ENCODE measurements at places on chromosomes 2 and 18.

DNA sequence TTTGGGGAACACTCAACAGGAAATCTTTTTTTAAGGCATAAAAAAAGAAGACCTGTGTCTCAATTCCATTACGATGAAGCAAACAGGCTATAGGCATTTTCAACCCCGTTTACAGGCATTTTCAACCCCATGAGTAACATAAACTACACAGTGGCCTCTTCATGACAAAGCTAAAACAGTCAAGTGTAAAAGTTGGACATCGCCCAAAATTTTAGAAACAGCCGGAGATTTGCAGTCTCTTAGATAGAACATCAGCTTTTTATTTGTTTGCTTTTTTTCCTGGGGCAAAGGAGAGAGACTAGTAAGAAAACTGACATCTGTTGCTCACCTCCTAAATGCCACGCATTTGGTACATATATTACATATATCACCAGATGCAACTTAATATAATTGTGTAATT is 173.7 kb downstream of the CMPK2 start:
- DNase-seq: no peak

DNA sequence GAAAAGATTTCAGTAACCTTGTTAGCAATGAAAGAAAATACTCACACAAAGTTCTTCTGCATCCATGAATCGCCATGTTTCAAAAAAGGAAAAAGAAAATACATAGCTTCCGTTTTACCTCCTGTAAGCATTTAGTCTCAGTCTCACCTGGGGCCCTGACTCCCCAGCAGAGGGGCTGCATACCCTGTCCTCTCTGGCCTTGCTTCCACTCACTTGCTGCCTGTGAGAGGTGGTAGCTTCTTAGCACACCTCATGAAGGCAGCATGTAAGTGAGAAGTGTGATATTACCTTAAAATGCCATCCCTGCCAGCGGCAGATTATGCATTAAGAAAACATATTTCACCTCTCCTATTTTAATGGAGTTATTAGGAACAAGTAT is 49.3 kb upstream of the ZNF385B start:
- no peak for DNase-seq

- peak; percentile 88 for DNase-seq
Observed at GRCh38 chr18:79405781-79406575, 10.2 kb downstream of the NFATC1 start.

GRCh38 chr2:109582928-109583895 is 30.6 kb downstream of the SEPTIN10 start:
- DNase-seq: no peak

GRCh38 chr18:55999641-56000040 is 411.6 kb upstream of the TCF4 start:
- DNase-seq: no peak

DNA sequence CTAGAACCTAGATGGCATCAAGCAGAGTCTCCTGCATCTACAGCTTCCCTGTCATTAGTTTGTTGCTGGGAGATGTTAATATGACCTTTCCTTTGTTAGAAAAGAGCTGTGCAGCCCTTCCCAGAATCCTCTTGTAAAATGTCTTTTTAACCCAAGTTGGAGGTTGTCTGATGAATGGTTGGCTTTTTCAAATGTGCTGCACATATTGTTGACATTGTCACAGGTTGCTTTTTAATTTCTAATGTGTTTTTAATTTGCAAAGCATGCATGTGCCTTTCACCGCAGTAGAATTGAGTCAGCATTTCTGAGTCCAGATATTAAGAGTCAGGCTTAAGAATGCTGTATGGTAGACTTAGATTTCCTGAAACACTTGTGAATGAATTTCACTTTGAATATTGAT is 120.8 kb downstream of the GREB1L start:
- DNase-seq: no peak

DNA sequence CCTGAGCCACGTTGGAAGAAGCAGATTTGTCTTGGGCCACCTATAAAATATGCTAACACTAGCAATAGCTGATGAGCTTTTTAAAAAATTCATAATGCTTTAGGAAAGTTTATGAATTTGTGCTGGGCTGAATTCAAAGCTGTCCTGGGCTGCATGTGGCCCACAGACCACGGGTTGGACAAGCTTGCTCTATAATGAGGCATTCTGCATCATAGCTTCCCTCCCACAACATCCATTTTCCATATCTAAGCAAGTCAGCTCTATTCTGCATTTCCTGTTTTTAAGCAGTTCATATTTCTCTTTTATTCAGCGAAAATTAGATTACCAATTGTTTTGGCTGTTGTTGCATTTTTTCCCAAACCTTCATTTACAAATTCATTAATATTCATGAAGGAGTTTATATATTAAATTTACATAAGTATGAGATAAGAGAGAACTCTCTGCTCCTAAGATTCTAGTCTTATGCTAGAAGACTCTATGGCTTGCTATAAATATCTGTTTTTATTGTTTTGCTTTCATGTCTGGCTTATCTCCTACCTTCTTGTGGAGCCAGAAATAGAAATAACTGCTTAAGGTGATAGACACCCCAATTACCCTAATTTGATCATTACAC is 114.5 kb upstream of the HNRNPA3 start:
- DNase-seq: no peak

GRCh38 chr18:9488538-9488937 is 13.2 kb downstream of the RALBP1 start:
- DNase-seq: no peak

DNA sequence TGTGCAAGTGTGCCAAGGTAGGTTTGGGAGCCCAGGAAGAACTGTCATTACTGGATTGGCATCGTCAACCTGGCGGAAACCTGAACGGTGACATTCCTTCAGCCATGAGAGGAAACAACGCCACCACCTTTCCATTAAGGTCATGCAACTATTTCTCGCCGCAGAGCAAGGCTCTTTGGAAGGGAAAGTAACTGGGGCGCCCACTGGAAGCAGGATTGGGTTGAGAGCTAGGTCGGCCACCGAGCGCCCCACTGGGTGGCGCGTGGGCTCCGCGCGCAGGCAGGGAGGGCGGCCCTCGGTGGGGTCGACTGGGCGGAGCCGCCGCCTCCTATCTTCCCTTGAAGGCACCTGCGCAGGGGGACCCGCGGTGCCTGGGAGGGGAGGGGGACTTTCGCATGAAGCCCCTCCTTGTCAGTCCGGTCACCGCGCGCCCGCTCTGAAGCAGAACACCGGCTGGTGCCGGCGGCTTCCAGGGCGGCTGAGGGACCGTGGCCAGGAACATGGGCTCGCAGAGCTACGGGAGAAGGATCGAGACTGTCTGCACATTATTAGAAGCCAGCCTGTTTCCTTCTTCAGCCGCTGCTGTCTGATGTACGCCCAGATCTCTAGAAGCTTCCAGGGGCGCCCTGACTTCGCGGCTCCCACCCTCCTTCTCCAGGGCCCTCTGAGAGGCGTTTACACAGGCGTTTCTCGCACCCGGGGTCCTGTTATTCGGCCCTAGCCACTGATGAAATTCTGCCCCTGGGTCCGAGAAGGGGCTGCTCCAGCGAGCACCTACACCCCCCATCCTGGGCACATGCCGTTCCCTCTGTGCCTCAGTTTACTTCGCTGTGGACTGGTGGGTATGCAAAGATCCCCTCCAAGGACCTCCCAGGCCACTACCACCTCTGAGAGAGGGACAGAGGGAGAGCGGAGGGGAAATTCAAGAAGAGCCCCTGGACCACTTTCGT is 27.3 kb upstream of the MAL start:
- DNase-seq: no peak

GRCh38 chr2:232888099-232888836 is 18.2 kb downstream of the SNORC start:
- DNase-seq: no peak

- no peak for DNase-seq
Observed at GRCh38 chr2:176514805-176515500, 245.7 kb downstream of the MTX2 start.

- DNase-seq: no peak
Observed at GRCh38 chr2:132691556-132691955, 21.6 kb upstream of the LYPD1 start.

- DNase-seq: no peak
Observed at GRCh38 chr2:60838481-60838880, 42.9 kb upstream of the REL start.

DNA sequence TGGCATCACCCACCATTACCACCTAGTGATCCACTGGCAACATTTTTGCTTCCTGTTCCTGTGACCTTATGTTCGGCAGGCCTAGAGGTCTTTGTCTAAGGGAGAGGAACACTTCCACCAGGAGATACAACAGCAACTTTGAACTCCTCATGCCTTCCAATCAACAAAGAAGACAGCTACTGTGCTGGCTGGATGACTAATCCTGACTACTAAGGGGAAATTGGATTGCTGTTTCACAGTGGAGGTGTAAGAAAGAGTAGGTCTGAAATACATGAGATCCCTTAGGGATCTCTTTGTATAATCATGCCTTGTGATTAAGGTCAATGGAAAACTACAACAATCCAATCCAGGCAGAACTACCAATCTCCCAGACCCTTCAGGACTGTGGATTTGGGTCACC is 45.2 kb downstream of the EIF2AK3 start:
- no peak for DNase-seq

- DNase-seq: no peak
Observed at GRCh38 chr2:37919631-37920032, 5.5 kb upstream of the RMDN2 start.

All from activated CD4-positive, alpha-beta T cell treated with anti-CD3 and anti-CD28 coated beads, Interleukin-2, Interleukin-4, amounts not matched to agents 100 ng/mL and 50 ng/mL, durations not matched to agents 16 hours and 8 hours (primary cell).